A549 treated with Hydrocortisone at 1 μM for 4 hours (cell line): ENCODE measurements at places on chromosomes 7 and 10. TPM values are rescaled to one million over a fixed set of nuclear protein-coding genes. Genes with fewer than 3 reads are reported as not detected.

NPY4R2 gene
- 19.0 to 27.9 TPM (median 23.1 TPM) in 5 replicates for total RNA-seq

PWWP2B gene
- 12.2 to 17.8 TPM (median 16.3 TPM) in 5 replicates for total RNA-seq

SLC18A2 gene
- total RNA-seq: 0.02 to 0.03 TPM (median 0.03 TPM) in 3 of 5 replicates, not detected in the others

POR gene
- total RNA-seq: 132 to 176 TPM (median 165 TPM) in 5 replicates

FOXP2 gene
- total RNA-seq: not detected in 5 replicates

HMX2 gene
- total RNA-seq: 0.10 to 0.15 TPM (median 0.12 TPM) in 4 of 5 replicates, not detected in the other

ODAD2 gene
- total RNA-seq: 0.05 TPM in 1 of 5 replicates, not detected in the others

SFTPA2 gene
- not detected in 5 replicates for total RNA-seq

HOXA6 gene
- total RNA-seq: 1.1 to 1.6 TPM (median 1.3 TPM) in 5 replicates

OR2A1 gene
- total RNA-seq: not detected in 5 replicates
